Ureter (tissue), 1 donor: ENCODE measurements at places on chromosomes 11 and 22. TPM values are rescaled to one million over a fixed set of nuclear protein-coding genes. Genes with fewer than 3 reads are reported as not detected.

- no peak for DNase-seq
Measured at GRCh38 chr11:11463405-11463804, 110.4 kb upstream of the CSNK2A3 start.

DNA sequence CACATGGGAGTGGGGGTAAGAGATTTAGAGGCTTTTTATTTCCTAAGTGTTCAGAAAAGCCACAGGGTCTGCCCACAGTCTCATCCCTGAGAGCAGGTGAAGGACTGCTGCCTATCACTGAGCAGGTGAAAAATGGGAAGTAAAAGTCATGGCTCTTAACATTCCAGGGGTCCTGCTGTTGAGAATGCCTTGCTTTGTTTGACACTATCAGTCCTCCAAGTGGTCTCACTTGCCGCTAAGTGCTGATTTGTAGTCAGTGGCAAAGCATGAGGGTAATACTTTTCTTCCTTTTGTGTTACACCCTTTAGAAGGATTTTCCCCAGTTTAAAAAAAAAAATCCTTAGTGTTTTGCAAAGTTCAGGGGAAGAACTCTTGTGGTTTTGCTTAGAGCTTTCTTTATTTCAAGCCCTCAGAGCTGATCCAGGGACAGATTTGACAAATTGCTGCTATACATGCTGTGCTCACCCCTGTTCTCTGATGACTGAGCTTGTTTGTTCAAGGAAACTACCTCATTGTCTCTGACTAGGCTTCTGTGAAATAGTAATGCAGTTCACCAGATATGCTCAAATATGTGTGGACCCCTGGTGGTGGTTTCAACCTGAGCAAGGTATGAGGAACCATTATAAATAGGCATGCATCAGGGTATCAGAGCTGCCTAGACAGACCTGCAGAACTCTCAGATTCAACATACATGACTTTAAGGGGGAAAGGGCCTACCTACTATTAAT lies 141.0 kb downstream of the ARHGAP42 start:
- DNase-seq: no peak

DNA sequence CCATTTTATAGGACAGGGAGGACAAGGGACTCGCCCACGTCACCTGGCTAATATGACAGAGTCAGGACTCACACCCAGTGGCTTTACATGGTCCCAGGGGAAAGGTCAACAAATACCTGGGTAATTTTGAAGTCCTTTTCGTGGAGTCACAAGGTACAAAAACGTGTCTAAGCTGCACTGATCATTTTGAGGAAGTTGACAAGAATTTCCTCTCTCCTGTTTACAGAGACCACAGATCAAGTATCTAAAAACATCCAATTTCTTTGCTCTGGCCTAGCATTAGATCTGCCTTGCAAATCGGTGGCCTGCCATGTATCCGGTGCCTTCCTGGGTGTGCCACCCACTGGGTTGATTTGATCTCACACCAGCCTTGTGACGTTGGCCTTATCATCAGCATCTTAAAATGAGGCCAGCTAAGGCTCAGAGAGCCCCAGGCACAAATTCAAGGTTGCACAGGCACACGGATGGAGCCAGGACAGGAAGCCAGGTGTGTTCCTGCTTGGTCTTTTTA lies 17.6 kb downstream of the GDPD5 start:
- no peak for DNase-seq

- no peak for DNase-seq
Measured at GRCh38 chr11:119363081-119363850, 16.8 kb upstream of the MFRP start.

APOL5 gene
- total RNA-seq: not detected

CCDC116 gene
- total RNA-seq: 0.57 TPM
